CD4-positive, alpha-beta T cell treated with Interleukin-15 for 4 hours (primary cell): ENCODE measurements at places on chromosomes 1 and 21.

- no peak for DNase-seq
Measured at GRCh38 chr21:33266789-33267135, 595 bp downstream of the IL10RB start.

DNA sequence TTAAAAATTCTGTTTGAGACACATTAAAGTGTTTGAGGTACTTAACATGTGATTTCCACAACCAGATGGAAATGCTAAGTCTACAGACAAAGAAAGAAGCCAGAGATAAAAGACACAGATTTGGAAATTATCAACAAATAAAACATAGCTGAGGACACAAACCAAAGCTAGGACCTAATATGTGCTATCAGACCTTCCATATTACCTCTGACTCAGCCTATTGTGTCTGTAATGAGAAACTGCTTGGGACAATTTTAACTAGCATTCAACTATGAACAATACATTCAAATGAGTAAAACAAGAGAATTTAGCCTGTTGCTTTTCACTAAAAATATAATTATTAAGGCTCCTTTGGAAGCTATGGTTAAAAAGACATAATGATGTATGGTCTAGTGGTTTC is 54.6 kb downstream of the WNT2B start:
- DNase-seq, result no peak

- no peak for DNase-seq
Measured at GRCh38 chr1:16152481-16153087, 3.3 kb downstream of the EPHA2 start.

GRCh38 chr1:235074523-235075047 is 54.1 kb downstream of the TOMM20 start:
- DNase-seq, result peak; percentile 59

- DNase-seq, result no peak
Measured at GRCh38 chr1:26031611-26032220, 10.1 kb downstream of the EXTL1 start.

DNA sequence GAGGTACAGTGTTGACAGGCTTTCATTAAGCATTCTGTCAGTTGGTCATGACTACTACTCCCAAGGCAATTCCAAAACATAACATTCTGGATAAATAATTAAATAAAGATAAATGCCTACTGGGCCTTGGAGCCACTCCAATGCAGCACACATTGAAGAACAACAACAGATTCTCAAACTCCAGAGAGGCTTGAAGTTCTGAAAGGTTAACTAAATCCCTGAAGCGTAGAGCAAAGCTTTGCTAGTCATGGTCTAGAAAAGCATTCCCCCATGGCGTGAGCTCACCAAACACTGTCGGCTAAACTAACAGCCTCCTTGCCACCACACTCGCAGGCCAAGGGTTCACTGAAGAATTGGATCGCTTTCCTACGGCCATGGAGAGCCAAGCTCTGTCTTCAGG is 268.0 kb downstream of the ATG4C start:
- no peak for DNase-seq

- no peak for DNase-seq
Measured at GRCh38 chr1:171983584-171983983, 142.3 kb downstream of the DNM3 start.

GRCh38 chr21:34835526-34835925 is 166.7 kb downstream of the CLIC6 start:
- DNase-seq, result no peak

GRCh38 chr1:184002071-184002470 is 35.5 kb downstream of the COLGALT2 start:
- no peak for DNase-seq
